NCI-H2171 (cell line): ENCODE measurements at places on chromosomes 3 and 15.
A peak's percentile ranks its signal among the peaks of the same experiment; 100 is the strongest.

GRCh38 chr15:100713163-100713867, 110.9 kb downstream of the ASB7 start:
- DNase-seq, result no peak

DNA sequence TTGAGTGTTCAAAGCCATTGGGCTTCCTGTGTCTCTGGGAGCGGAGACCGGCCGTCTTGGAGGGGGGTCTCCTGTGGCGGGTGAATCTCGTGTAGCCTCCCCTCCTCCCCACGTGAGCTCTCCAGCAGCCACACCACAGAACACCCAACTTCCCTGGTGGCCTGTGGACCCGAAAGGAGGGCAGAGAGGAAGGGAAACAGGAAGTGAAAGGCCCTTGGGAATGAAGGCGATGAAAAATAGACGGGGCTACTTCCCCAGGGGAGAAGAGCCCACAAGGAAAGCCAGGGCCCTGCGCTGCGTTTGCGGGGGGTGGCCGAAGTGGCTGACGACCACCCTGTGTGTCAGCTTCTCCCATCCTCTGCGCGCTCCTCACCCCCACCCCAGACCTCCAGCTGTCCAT, 5.4 kb downstream of the ANKRD63 start:
- DNase-seq, result no peak

DNA sequence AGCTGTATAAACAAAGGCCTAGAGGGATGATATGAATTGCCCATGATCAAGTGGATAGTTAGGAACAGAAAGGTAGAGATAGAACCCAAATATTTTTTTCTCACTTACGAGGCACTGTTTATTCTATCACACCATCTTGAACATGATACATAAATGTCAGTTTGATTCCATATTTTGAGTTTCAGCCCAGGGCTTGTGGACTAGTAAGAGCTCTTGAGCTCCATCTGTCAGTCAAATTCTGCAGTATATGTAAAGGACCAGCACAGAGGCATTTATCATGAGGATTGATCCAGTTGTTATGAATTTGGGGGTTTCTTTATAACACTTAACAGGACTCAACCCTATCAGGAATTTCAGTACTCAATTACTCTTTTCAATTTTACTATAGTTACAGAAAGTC, 4.8 kb downstream of the SLC27A2 start:
- no peak for DNase-seq

DNA sequence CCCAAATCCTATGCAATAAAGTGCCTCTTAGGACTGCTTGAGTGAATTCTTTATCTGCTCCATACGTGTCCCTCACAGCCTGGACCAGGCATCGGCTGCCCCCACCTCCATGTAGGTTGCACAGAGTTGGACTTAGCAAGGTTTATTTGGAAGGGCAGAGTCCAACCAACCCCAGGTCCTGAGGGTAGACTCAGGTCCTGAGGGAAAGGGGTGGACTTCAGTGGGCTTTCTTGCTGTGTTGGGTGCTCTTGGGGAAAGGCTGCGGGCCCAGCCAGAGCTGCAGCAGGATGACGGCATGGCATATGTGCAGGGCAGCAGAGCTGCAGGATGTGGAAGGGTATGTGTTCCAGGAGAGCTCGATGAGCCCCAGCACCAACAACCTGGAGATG, 6.5 kb downstream of the ALG3 start:
- no peak for DNase-seq

- DNase-seq, result no peak
Measured at GRCh38 chr3:27090275-27091041, 278.7 kb downstream of the NEK10 start.

DNA sequence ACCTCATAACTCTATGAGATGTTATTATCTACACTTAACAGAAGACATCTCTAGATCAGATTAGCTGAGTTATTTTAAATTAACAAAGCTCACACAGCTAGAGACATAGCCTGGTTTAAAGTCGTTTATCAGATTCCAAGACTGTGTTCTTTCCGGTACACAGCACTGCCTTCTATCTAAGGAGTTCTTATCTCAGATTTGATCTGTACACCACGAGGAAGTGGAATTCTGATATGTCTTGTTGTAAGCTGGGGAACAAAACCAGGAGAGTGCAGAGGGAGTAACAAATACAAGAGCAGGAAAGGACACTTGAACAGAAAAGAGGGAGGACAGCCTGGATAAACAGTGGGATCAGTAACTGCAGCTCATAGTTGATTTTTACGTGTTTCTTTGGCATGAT, 61.7 kb upstream of the KCNMB2 start:
- DNase-seq, result no peak

GRCh38 chr3:123152687-123153086, 49.1 kb upstream of the SEC22A start:
- no peak for DNase-seq

- no peak for DNase-seq
Measured at GRCh38 chr3:141371882-141372281, 3.6 kb downstream of the ZBTB38 start.

- DNase-seq, result no peak
Measured at GRCh38 chr15:58932710-58933280, 684 bp downstream of the SLTM start.

GRCh38 chr15:77739591-77740378, 107.1 kb upstream of the LINGO1 start:
- no peak for DNase-seq

- no peak for DNase-seq
Measured at GRCh38 chr15:41944313-41944940, 27.9 kb downstream of the EHD4 start.

DNA sequence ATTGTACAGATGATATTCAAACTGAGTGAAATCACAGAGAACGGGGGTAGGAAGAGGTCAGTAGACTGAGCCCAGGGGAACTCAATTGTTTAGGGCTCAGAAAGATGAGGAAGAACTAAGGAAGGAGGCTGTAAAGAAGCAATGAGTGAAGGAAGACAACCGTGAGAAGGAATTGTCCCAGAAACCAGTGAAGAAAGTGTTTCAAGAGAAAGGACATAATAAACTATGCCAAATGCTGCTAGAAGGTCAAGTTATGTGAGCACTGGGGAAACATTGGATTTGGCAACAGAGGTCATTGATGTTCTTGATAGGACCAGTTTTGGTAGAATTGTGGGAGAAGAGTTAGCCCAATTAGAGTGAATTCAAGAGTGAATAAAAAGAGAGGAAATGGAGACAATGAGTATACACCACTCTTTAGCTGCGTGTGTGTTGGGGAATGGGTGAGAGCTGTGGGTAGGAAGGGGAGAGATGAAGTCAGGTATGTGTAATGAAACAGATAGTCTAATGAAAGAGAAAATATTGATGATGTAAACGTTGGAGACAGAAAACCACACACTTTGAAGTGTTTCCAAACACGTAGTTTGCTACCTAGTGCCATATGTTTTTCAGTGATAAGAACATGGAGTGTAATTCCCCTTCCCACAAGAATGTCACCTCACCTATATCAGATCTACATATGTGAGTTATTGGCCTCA, 42.5 kb upstream of the MME start:
- DNase-seq, result no peak

GRCh38 chr3:185992831-185993374, 55.1 kb upstream of the TRA2B start:
- no peak for DNase-seq

DNA sequence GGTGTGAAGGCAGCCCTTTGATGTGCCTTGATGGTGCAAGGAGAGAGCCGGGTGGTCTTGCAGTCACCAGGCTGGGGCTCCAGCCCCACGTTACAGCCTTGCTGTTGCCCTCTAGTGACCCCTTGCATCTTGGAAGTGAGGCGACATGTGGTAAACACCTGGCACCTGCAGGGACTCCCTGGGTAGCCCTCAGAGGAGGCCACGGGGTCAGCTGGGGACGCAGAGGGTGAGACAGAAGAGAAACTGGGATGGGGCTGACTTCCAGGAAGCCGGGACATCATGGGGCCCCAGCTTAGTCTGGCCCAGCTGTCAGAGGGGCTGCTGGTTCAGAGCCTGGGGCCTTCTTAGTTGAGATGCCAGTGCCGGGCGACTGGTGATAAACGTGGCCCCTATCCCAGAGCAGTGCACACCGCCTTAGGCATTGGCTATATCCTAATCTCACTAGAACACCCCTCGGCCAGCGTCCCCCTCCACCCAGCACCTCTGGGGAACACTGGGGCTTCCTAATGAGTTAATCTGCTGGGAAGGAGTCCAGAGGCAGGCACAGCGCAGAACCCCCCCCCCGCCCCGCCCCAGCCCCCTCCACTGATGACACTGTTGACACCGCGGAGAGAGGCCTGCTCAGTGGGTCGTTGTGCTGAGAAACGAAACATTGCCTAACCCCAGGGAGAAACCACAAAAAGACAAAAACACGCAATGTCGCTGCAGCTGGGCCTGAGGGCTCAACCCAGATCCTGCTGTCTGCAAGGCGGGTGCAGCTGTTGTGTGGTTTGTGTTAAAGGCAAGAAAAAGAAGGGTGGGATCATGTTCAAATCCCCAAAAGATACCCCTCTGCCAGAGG, 60.5 kb upstream of the KLF13 start:
- DNase-seq, result no peak

DNA sequence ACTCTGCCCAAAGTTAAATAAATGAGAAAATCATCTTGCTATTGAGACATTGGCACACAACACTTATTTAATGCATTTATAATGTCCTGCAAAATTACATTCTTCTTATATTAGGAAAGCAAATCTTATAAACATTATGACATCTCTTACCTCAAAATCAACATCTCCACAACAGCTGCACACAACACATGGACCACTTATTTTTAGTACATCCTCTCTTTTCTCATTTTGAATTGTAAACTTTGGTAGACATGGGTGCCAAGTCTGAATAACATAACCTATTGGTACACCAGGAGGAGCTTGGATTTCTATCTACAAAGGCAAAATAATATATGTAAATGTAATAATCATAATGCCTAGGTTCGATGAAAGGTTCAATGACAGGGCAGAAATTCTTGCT, 23.0 kb downstream of the PLSCR1 start:
- no peak for DNase-seq

GRCh38 chr3:175227126-175227525, 368.0 kb downstream of the NAALADL2 start:
- no peak for DNase-seq

- no peak for DNase-seq
Measured at GRCh38 chr3:197169028-197169427, 129.4 kb downstream of the DLG1 start.

GRCh38 chr15:58473724-58474123, 41.9 kb downstream of the LIPC start:
- DNase-seq, result no peak

GRCh38 chr3:14780927-14781507, 37.7 kb upstream of the FGD5 start:
- no peak for DNase-seq

DNA sequence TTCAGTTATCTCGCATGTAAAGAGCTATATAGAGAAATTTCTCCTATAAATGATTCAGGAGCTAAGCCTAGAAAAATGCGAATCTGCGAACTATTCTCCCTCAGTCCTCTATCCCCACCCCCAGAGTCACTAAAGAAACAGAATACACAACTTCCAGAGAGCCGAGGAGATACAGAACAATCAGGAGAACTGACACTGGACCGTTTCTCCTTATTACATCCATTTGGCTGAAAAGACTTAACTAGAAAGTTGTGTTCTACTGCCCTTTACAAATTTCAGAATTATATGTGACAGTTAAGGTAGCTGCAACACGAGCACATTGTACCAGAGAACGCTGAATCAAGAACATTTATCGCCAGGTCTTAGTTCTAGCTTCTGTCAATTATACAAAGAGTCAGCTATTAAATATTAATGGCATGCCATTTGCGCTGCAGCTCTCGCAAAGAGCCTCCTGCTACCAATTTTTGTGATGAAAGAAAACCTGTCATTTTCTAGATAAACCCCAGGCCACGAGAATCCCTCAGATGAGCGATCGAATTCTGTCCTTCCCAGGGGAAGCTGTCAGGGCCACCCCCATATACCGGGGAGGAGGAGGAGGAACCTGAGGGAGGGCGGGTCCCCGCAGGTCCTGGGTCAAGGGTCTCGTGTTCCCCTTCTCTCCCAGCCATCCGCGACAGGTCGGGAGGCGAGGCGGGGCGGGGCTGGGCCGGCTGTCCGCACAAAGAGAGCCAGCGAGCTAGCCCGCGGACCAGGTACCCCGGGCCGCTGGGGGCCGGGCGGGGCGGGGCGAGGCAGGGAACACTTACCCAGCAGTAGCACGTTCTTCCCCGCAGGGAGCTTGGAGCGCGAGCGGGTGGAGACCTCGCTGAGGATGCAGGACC, 878 bp downstream of the DYNC1LI1 start:
- peak; percentile 15 for DNase-seq

DNA sequence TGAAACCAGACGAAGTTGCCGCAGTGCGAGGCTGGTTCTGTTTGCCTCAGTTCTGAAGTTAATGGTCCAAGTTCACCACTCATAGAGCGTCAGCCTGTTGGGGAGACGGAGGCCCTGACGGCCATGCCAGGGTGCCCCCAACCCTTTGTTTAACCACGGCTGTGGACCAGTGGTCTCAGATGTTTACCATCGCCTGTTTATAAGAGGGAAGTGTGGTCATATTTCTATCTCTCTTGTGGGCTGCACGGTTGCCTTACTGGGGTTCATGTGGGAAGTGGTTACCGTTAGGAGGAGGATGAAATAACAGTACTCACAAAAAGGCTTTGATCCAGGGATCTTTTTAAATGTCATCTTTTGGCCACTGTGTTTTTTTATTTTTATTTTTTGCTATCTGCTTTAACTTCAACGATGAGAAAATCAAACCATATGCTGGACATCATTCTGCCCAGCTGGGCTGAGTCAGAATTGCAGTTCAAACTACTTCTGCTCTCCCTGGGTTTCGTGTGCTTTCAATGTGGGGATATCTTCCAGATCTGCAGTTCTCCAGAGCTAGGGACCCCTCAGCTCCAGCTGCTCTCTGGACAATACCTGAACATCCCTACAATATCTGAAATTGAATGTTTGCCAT, 17.8 kb downstream of the SMAD3 start:
- DNase-seq, result no peak

DNA sequence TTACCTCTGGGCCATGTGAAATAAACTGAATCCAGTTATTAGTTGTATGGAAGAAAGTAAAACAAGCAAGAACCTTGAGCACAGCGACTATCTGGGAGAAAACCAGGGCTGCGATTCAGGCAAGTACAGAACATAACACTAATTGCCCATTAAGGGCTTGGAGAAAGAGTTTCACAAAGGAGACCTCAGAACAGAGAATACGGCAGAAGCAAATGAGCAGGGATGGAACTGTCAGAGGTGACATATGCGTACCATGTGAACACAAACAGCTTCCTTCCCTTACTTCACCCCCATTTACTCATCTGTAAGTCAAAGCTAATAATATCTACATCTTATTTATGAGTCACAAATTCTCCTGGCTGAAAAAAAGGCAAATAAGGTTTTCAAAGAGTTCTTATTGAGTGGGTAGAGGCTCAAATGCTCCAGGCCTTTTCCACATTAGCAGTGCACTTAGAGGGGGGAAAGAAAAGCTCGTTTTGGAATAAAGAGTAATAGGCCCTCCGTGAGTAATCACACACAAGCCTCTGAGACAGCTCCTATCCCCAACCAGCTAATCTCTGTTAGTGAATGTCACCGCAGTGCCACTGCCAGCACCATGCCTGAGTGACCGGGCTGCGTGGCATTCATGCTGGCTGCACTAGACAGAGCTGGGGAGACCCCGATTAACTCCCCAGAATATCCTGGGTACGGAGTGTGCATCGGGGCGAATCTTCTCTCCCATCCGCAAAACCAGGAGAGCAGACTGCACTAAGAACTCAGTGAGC, 2.6 kb downstream of the PCSK6 start:
- DNase-seq, result no peak
